Stimulated activated CD4-positive, alpha-beta T cell treated with anti-CD3 and anti-CD28 coated beads, TNF-alpha, amount 100 ng/mL, for 48 hours (primary cell): ENCODE measurements at places on chromosomes 16 and 17.

GRCh38 chr17:4261452-4261851, 2.3 kb downstream of the ANKFY1 start:
- no peak for DNase-seq

DNA sequence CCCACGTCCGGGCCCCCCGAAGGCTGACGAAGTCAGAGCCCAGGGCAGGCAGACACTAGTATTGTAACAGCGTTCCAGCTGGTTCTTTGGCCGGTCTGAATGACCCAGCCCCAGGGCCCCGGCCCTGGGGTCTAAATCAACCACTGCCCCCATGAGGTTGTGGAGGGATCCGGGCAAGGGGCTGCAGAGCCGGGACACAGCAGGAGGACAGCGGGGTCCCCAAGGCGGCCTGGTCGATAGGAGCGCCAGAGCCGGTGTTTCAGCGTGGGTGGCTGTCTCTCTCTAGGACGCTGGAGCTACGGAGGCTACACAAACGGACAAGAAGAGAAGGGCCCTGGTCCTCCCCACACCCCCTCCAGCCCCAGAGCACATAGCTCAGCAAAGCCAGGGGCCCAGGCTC, 101.8 kb downstream of the RBFOX3 start:
- no peak for DNase-seq

- DNase-seq: no peak
These were observed 358.0 kb downstream of the C16orf95 start for GRCh38 chr16:86959091-86959651.

DNA sequence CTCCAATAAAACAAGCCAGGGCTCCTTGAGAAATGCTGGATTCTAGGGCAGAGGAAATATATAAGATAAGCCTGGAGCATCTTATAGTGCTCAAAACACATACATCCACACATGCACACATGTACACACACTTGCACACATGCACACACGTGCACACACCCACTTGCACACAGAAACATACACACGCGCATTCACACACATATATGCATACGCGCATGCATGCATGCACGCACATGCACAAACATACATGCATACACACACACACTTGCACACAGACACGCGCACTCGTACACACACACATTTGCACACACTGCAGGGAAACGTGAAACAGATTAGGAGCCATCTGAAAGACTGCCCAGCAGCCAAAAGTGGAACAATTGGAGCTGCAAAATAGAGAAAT, 8.0 kb upstream of the ENPP7 start:
- no peak for DNase-seq

- peak; percentile 49 for DNase-seq
These were observed 65.8 kb upstream of the SMIM36 start for GRCh38 chr17:55576996-55577586.

GRCh38 chr17:82941021-82942001, 101.5 kb upstream of the ZNF750 start:
- DNase-seq: no peak
